Fibroblast of skin of scalp (primary cell): ENCODE measurements at places on chromosomes 1 and 21.
A peak's percentile ranks its signal among the peaks of the same experiment; 100 is the strongest.

DNA sequence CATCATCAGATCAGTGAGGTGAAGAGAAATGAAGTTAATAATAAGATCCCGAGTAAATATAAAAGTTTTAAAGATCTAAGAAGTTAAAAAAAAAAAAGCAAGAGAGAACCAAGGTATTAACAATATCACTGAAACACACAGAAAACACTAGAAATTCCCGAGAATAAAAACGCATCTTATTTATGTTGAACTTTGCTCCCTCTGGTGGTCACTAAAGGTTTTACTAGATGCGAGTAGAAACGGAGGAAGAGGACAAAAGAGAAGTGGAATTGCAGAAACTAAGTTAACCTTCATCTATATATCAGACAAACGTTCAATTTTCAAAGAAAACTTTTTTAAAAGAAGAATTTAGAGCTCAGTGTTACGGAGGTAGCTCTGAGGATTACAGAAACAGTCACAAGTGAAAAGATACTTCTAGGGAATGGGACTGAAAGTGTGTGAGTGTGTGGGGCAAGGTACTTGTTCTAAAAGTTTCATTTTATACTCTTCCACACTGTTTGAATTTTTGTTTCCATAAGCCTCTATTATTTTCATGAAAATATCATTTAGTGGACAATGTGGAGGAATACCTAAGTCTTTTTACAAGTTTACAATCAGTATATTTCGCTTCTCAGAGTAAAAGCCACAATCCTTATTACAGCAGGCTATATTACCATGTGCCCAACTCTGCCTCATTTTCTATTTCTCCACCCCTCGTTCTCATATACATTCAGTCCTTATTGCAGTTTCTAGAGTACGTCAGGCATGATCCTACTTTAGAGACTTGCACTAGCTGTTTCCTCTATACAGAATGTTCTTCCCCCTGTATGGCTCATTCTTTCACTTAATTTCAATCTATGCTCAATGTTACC, 19.7 kb downstream of the ACBD6 start:
- peak; percentile 52 for DNase-seq

DNA sequence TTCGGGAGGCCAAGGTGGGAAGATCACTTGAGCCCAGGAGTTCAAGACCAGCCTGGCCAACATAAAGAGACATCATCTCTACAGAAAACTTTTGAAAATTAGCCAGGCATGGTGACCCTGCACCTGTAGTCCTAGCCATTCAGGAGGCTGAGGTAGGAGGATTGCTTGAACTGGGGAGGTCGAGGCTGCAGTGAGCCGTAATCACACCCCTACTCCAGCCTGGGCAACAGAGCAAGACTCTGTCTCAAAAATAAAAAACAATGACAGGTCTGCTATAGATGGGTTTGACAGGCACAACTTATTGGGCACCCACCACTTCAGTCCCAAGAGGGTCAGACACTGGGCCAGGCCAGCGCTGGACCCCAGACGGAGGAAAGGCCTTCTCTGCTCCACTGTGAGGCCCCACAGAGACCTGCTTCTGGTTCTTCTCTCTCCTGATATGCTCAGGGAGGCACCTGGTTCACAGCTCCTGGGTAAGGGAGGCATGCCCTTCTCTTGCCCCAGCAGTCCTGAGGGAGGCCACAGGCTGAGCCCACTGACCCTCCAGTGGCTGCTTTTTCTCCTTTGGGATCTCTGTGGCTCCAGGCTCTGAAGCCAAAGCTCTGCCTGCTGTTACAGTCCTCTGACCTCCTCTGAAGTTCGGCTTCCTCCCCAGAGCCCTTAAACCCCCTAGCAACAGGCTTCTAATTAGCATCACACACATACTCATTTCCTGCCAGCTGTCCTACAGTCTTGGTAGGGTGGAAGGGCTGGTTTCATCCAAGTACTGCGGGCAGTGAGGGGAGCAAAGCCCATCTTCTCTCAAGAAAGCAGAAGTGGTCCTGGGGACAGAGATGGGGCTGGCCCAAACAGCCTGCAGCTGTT, 14.4 kb downstream of the S100A16 start:
- DNase-seq: peak; percentile 61

GRCh38 chr1:156527584-156527983, 27.0 kb upstream of the MEF2D start:
- no peak for DNase-seq

DNA sequence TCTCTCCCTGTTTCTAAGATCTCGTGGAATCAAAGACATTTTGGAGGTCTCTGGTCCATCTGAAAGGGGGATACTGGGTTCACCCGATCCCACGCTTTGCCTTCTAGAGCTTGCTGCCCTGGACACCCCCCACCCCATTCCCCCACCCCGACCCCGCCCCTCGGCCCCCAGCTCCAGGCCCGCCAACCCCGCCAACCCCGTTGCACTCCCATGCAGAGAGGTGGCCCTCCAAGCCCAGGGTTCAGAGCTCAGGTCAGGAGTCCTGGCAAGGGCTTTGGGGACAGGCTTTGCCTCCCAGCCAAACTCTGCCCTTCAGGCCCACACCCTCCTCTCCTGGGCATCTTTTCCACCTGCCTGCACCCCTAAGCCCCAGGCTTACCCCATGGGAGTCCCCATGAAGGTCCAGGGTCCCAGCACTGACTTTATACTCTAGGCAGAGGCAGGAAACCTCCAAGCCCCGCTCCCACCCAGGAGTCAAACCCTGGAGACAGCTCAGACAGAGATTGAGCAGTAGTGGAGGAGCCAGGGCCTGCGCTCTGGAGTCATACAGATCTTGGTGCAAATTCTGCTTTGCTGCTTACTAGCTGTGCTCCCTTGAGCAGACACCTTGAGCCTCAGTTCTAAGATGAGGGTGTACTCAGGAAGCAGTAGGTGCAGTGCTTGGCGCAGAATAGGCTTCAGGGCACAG, 155.9 kb downstream of the FOXD2 start:
- no peak for DNase-seq

DNA sequence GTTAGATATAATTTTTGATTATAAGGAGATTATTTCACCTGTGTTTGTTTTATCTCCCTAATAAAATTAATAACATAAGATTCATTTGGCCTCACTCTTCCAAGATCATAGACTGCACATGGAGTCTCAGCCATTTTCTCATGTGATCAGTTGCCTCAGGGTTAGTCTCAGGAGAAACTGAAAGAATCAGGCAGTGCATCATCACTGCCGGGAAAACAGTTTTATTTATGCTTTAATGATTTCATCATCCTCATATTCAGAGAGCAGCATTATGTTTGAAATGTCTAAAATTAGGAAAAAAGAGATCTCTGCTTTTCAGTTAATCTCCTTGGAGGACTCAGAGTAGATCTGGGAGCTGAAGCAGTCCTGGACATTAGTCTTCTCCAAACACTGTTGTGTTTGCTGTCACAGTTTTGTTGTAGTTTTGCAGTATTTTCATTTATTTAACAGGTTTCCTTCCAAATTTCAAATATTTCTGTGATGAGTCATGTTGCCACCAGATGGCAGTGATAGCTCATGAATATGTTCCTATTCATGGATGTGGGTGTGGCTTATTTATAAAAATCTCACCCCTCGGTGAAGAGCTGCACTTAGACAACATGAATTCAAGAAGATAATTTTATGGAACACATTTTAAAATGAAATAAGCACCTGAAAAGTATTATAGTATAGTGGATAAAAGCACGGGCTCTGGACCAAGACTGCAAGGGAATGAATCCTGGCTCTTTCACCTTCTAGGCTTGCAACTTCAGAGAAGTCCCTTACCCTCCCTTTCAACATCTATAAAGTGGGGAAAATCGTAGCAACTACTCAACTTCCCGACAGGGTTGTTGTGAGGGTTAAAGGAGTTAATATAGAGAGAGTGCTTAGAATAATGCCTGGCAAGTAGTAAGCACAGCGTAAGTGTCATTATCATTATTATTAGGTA, 31.2 kb downstream of the CHD1L start:
- peak; percentile 84 for DNase-seq

DNA sequence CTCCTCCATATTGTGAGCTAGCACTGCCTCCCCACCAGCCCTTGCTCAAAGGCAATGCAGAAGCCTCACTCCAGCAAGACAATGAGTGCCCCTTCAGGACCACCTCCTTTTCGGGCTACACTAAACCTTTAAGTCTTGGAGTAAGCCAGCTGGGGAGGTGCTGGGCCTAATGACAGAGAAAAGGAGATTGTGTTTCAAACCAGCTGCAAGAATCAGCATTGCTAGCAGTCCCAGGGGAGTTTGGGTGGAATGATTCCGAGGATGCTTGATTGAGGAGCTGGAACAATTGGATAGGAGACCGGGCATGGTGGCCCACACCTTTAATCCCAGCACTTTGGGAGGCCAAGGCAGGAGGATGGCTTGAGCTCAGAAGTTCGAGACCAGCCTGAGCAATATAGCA, 54.1 kb upstream of the GPR37L1 start:
- DNase-seq: no peak

GRCh38 chr1:11946647-11947046, 12.1 kb downstream of the PLOD1 start:
- DNase-seq: no peak

DNA sequence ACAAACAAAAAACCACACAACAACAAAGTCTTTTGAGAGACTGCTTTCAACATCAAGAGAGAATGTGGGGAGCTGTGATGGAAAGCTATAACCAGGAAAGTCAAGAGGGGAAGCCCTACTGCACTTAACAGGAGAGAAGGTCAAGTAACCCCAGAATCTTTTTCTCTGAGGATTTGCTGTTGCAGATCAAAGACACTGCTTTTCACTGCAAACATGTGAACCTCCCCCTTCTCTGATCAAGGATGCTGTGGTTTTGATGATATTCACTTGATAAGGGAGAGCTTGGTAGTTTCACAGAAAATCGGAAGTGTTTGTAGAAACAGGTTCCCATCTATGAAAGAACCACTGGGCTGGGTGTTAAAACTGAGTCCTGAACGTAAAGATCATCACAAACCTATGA, 4.8 kb downstream of the ETV3 start:
- no peak for DNase-seq

DNA sequence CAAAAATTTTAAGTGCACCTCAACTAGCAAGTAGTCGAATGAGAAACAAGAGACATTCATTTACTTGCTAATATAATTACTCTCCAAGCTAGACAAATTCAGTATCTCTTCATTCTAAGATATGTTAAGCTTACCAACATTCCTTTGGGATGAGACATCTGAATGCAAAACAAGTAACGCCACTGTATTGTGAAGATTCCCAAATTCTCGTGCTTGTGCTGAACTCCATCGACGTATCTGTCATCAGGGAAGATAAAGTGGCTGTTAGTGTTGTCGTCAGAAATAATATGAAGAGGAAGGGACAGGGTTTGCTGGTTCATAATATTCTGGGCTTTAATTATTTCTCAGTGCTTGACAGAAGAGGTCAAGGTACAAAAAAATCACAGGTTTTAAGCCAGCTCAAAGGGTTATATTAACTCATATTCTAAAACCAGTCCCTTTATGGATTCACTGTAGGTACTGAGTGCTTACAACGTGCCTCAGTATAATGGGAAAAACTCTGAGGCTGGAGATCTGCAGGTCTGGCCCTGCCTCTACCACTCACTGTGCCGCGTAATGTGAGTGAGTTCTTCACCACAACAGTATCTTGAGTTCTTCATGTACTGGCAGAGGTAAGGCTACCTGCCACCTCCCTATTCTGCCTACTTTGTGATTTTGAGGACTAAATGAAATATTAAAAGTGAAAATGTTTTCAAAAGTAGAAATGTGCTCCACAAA, 42.0 kb downstream of the PCSK9 start:
- DNase-seq: peak; percentile 71
